ENCODE measurements at places on chromosomes 5 and 9.

DNA sequence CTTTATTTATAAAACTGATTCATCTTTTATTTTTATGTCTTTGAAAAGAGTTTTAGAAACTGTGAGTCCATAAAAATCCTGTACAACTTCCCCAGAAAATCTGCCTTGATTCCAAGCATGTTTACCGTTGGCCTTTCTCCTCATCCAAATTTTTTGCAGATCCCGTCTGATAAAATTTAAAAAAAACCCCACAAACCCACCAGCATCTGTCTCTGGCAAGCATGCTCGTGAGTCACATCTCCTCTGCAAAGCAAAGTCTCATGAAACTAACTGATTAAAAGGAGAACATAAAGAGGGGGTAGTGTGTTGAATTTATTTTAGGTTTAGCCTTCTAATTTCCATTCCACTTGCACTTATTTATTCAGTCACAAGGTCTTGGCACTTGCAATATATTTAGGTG, 109.4 kb downstream of the MAT2B start:
- DNase-seq = no peak

GRCh38 chr9:124205686-124206352, 51.9 kb upstream of the NEK6 start:
- DNase-seq = no peak

- DNase-seq = no peak
These were observed 174.2 kb upstream of the IER5L start for GRCh38 chr9:129352146-129352865.

- DNase-seq = peak; percentile 77
These were observed at the start of gene RECK for GRCh38 chr9:36036780-36037548. Gene RECK, plus strand, starts transcription at chr9:36036913. Its CDS starts 86 bp downstream, at chr9:36036999.

DNA sequence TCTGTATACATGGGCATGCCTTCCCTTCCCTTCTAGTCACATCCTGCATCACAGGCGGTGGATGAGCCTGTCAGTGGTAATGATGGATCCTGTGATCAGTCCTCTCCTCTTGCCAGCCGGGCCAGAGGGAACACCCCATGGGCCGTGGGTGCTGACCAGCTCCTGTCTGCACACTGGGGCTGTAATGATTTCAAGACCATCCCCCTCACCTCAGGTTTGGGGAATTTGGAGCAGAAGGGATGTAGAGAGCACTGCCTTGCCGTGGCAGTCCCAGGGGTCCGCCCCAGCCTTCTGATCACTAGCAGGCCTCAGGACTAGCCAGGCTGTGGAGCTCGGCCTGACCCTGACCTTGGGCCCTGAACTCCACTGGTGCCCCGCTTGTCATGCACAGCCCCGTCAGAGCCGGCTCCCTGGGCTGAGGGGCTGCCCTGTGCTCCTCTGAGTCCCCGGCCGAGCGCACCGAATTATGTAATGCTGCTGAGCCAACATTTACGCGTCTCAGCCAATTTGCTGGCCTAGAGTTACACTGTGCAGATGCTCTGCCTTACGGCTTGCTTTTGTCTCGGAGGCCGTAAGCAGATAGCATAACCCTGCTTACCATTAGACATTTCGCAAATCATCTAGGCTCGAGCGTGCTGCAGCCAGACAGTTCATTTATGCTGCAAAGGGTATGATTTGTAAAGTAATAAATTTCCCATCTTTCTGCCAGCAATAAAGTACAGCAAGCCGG, 155.3 kb downstream of the MACROH2A1 start:
- no peak for DNase-seq

- DNase-seq = no peak
These were observed 11.9 kb downstream of the TMC1 start for GRCh38 chr9:72533322-72533721.

GRCh38 chr5:65190328-65191053, 291.2 kb downstream of the ADAMTS6 start:
- no peak for DNase-seq

DNA sequence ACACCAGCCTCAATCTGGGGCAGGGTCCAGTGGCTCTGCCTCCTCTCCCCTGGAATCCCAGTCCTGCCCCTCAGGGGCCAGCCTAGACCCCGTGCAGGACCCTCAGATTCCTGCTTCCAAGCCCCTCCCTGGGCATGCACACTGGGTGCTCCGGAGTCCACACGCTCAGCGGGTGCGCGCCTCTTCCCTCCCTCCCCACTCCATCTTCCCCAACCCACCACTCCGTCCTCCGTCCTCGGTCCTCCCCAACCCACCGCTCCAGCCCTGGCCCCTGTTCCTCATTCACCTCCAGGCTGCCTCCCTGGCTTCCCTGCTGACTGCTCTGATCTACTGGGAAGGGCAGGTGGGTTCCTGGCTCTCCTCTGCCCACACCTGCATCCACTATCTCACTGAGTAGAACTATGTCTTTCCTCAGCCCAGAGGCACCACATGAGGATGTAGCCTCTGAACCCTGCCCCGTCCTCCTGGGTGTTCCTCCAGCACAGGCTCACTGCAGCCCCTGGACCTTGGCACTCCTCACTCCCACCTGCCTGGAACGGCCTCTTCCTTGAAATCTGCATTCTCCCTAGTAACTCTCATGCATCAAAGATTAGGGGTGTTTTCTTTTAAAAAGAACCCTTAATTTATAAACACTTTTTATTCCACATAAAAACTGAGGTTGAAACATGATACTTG, 92.8 kb downstream of the CAMSAP1 start:
- DNase-seq = no peak
